ENCODE measurements at places on chromosomes 1 and 21.
A peak's percentile ranks its signal among the peaks of the same experiment; 100 is the strongest.

DNA sequence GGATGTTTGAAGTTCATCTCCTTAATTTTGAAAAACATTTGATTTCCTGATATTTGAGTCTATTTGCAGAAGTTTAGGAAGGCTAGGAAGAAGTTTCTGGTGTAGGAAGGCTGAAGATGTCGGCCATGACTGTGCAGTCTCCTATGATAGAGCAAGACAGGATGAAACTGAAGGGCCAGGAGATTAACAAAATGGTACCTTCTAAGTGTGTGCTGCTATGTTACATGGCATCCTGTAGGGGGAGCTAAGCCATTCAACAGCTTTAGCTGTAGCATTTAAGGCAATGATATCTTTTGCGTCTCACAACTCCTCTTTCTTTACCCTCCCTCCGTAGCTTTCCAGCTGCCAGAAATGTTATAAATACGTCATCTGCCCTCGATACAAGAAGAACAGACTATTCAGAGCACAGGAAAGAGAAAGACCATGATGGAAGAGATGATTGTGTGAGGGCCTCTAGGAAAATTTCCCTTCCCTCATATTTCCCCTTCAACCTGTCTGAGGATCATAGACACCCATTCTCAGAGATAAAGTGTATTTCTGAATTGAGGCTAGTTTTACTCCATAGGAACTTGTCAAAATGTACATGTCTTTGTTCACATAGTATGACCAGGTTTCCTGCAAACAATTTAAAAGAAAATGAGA, 61.1 kb downstream of the XCL1 start:
- no peak for DNase-seq

- DNase-seq, result peak; percentile 38
These were observed 36.3 kb upstream of the PCBP3 start for GRCh38 chr21:45607021-45607908.

DNA sequence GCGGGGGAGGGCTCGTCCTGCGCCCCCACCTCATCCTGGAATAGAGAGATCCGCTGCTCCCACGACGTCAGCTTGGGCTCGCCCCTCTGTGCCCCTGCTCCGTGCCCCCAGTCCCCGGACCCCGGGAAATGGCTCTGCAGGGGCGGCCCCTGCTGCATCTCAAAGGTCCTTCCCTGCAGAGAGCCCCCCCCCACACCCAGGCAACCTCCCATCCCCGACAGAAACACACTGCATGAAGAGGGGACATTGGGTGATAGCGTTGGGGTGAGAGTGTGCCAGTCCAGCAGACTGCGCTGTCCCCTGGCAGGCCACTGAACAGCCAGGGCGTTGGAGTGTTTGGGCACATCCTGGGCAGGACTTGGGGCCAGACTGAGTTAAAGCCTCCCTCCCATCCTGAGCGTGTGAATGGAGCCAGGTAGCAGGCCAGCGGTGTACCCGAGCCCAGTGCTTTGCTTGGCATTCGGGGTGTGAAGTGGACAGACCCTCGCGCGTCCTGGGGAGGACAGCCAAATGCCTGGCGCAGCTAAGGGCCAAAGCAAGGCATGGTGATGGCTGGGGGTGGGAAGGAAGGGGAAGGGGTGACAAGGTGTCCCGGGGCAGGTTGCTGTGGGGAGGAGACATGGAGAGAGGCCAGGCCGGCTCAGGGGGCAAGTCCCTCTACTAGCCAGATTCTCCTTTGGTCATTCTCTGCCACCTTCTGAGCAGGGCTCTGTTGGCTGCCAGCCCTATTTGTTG, 633 bp upstream of the ETNK2 start:
- DNase-seq, result no peak

GRCh38 chr1:178393370-178393769, 103.4 kb downstream of the CLEC20A start:
- DNase-seq, result no peak

GRCh38 chr1:170676628-170677027, 12.7 kb downstream of the PRRX1 start:
- DNase-seq, result no peak

DNA sequence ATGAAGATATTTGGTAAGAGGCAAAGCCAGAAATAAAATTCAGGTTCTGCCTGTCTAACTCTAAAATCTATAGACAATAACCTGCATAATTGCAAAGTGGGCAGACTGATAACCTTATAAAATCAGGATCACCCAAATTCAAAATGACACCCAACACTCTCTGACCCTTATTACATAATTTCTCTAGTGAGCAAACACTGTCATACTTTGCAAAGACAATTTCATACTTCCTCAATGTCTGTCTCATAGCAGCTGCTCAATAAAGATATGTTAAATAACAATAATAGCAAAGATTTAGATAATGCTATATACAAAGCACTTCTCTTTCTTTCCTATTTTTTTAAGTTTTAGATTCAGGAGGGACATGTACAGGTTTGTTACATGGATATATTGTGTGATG, 118.5 kb downstream of the UCHL5 start:
- no peak for DNase-seq

- no peak for DNase-seq
These were observed 59.7 kb downstream of the ALPL start for GRCh38 chr1:21568809-21569385.

GRCh38 chr21:19999369-20000272, 998.6 kb upstream of the NCAM2 start:
- no peak for DNase-seq

DNA sequence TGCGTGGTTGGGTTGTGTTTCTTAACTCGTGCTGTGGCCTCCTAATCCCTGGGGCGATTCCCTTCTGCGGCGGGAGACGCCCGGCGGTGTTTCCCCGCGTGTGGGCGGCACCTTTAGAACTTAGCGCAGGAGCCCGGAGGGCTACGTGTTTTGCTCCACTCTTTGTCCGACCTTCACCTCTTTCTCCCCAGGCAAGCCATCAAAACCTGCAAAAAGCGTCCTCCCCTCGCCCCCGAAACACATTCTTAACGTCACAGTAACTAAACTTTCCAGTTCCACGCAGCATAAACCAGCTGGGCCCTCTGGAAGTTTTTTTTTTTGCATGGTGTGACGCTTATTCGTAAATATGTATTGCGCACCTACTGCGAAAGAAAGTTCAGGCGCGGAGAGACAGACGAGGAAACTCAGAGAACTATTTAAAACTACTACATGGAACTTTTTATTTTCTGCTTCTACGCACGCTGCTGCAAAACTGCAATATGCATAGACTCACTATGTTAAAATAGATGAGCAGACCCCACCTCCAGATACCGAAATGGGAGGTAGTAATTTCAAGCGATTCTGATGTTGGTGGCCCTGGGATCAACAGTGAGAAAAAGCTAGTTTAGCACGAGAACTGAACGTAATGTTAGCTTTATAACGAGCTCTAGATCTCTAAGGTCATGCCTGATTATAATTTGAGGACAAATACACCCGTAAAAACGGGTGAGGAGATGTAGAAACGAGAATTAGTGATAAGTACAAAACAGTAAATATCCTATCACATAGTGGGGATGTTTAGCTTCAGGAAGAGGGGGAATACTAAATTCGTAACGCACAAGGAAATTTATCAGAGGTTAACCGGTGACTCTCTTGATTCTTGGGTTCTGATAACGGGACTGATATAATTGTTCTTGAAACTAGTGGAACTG, 920 bp downstream of the MTR start:
- peak; percentile 44 for DNase-seq

- no peak for DNase-seq
These were observed 127.1 kb upstream of the GADD45A start for GRCh38 chr1:67557696-67558448.

- no peak for DNase-seq
These were observed 15.2 kb downstream of the DOP1B start for GRCh38 chr21:36171741-36172331.
